ENCODE measurements at places on chromosomes 7 and 10.
A peak's percentile ranks its signal among the peaks of the same experiment; 100 is the strongest.

DNA sequence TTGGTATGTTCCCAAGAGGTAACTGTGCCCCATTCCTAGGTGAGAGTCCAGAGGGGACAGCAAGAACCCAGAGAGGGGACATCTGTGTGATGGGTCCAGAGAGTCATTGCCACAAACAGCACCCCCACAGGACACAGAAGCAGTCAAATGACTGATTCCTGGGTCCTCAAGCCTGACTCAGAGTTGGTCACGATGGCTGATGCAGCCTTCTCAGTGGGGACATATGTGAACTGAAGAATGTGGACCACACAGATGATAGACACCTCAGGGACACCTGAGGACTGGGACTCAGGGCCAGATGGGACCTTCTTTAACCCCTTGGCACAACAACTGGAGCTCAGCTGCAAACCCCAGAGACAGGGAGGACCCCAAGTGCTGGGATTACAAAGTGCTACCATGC lies 96.5 kb downstream of the STRA8 start:
- no peak overlapping the region for H3K27ac ChIP-seq
- DNase-seq, result no peak
- H3K36me3 ChIP-seq, result no peaks in the 10 kb centered on the region
- no peaks in the 10 kb centered on the region for H3K27me3 ChIP-seq
- H3K4me3 ChIP-seq, result no peak overlapping the region

DNA sequence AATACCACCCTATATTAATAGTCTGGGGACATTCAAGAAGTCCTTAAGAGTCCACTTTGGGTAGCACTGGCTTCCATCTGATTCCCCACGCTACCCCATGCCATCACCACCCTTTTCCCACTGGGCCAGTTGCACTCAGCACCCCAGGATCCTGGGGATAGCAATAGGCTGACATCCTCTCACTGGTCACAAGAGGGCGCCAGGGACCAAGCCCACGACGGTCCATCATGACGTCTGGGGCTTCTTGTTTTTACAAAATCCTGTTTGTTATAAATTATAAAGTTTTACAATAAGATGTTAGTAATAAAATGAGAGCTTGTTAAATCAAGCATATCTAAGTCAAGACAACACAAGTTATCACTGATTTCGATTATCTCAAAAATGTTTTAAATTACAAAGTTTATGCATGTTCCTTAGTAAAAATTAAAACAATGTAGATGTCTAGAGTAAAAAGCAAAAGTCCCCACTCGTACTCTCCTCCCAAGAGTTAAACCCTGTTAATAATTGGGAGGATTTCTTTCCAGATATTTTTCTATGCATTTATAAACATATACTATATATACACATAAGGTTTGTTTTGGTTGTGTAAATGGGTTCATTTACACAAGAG lies 15.4 kb downstream of the GPNMB start:
- H3K4me3 ChIP-seq, result no peak overlapping the region
- H3K36me3 ChIP-seq, result no peaks in the 10 kb centered on the region
- H3K4me1 ChIP-seq, result no peaks in the 10 kb centered on the region
- DNase-seq, result peak; percentile 52
- H3K27ac ChIP-seq, result no peak overlapping the region
- H3K27me3 ChIP-seq, result peaks cover 5% of the 10 kb centered on the region

GRCh38 chr10:7234109-7234508 lies 176.7 kb downstream of the SFMBT2 start:
- no peak overlapping the region for H3K4me3 ChIP-seq
- no peaks in the 10 kb centered on the region for H3K27me3 ChIP-seq
- H3K27ac ChIP-seq, result no peak overlapping the region
- no peaks in the 10 kb centered on the region for H3K36me3 ChIP-seq
- no peaks in the 10 kb centered on the region for H3K4me1 ChIP-seq

DNA sequence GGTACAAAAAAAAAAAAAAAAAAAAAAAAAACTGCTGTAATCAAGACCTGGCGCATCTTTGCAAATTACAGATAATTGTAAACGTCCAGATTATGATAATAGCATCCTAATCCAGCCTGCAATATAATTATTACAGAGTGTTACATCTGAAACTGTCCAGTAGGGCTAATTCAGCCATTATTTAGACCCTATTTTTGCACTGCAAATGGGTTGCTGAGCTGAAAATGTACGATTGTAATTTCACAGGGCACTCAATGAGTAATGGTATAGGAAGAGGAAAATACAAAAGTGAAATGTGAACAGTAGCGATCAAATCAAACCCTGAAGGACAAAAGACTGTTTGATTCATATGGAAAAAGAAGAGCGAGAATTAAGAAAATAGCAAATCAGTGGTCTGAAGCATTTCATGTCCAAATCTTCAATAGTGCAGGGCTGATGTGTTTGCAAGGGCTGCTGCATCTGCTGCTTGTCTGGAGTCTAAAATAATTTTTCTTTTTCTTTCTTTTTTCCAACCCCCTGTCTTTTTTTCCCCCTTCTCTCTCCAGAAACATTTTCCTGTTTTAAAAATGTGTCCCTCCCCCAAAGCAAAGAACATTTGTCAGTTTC lies 8.9 kb downstream of the DLX6 start:
- DNase-seq, result no peak
- peaks cover 100% of the 10 kb centered on the region for H3K27me3 ChIP-seq
- no peaks in the 10 kb centered on the region for H3K36me3 ChIP-seq

- H3K27me3 ChIP-seq, result no peaks in the 10 kb centered on the region
- H3K4me1 ChIP-seq, result no peaks in the 10 kb centered on the region
- no peak overlapping the region for H3K4me3 ChIP-seq
- no peaks in the 10 kb centered on the region for H3K36me3 ChIP-seq
- no peak for DNase-seq
Observed at GRCh38 chr10:115948465-115948864, 324.5 kb downstream of the GFRA1 start.

DNA sequence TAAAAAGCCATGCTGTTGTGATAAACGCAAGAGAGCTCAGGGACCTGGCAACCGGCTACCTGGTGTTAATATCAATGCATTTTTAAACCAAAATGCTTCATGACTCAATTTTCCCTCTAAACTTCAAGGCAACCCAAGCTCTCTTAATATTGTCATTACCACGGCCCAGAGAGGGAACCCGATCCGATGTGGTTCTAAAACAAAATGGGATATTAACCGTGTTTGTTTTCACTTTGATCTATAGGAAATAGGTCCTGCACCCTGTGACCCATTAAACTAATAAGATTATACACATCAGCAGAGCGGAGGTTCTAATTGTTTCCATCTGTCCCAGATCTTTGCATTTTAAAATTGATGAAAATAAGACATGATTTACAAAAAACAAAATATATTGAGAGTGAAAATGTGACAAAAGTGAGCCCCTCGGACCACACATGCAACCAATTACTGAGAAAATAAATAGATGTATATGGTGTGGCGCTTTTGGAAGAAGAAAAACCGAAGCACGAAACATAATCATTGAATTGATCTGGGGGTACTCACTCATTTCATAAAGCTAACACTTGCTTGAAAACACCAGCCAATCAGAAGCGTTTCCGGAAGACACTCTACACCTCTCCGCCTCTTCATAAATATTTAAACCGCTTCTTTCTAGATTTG lies 290.3 kb upstream of the NFE2L3 start:
- H3K27me3 ChIP-seq, result peaks cover 96% of the 10 kb centered on the region
- H3K4me1 ChIP-seq, result peaks cover 13% of the 10 kb centered on the region
- H3K27ac ChIP-seq, result peak overlapping the region; percentile 53
- no peaks in the 10 kb centered on the region for H3K36me3 ChIP-seq

DNA sequence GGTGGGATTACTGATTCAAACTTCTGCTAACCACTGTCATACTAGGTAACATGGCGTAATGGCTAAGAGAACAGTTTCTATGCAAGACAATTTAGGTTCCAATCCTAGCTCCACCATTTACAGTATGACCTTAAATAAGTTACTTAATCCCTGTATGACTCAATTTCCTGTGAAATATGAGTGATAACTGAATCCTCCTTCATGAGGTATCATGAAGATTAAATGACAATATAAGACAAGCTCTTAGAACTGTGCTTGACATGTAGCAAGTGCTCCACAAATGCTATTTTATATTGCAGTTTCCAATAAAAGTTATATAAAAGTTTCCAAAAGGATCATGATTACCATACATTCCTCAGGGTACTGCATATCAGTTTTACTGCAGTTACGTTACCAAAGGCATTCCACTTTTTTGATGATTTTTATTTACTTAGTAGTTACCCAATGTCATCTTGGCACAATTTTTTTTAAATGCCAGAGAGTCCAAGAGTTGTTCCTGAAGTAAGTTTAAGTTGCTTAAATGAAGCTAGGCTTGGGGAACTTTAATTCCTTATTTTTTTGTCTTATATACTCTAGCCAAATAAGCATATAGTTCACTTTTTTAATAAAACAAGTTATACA lies 7.1 kb downstream of the DOCK4 start:
- H3K27ac ChIP-seq, result no peak overlapping the region
- no peak overlapping the region for H3K4me3 ChIP-seq
- no peaks in the 10 kb centered on the region for H3K27me3 ChIP-seq
- no peaks in the 10 kb centered on the region for H3K36me3 ChIP-seq
- DNase-seq, result no peak

DNA sequence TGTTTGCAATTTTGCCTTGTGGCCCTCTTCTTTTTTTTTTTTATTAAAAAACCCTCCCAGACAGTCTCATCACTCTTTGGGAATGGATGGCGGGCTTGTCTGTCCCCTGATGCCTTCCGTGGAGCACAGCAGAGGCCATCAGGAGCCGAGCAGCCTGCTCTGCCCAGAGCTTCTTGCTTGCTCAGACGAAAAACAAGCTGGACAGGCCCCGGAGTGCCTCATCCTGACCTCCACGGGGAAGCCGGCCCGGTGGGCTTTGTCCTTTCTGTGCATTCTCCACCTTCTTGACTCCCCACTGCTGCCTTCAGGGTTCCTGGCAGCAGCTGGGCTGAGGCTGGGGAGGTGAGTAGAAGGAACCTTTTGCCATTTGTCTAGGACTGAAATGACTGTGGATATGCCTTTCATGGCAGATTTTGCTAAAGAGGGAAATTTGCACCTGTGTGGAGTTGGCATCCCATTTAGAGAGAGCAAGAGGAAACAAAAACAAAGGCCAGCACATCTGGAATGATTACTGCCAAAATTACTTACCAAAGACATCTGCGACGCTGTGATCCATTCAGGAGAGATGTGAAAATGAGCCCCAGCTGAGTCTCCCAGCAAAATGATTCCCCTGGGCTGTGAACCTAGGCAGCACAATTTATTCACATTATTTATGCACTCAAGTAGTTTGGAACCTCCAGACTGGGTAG lies 108.3 kb downstream of the AOAH start:
- H3K36me3 ChIP-seq, result no peaks in the 10 kb centered on the region
- H3K27ac ChIP-seq, result no peak overlapping the region
- H3K27me3 ChIP-seq, result no peaks in the 10 kb centered on the region
- DNase-seq, result no peak
- no peaks in the 10 kb centered on the region for H3K4me1 ChIP-seq
- H3K4me3 ChIP-seq, result no peak overlapping the region

DNA sequence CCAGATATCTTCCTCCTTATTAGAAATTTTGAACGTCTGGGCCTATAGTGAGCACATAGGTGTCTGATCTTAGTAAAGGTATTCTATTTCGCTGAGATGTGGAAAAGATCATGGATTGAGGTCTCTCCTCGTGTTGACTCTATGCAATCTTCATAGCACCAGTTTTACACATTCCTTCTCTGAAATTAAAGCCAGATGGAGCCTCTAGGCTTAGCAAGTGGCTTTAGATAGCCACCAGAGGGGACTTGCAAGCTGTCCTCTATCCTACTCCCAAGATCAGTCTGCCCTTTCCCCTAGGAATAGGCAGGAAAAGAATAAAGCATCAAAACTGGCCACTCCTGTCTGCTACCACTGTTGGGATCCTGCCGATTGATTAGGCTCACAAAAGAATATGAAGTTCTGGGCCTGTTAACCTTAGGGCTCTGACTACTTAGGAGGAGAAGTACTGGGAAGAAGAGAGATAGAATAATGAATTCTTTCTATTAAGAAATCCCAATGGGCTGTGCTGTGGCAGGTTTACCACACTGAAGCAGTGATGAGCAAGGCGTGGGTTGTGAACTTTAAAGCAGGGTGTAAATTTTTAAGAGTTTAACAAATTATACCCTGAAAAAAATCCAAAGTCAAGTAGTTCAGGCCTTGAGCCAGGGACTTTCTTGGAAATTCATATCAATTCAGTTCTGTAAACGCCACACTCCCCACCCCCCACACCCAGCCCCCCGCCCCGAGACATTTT lies 2.2 kb upstream of the STRIP2 start:
- no peak for DNase-seq
- peaks cover 15% of the 10 kb centered on the region for H3K4me1 ChIP-seq
- peaks cover 32% of the 10 kb centered on the region for H3K27me3 ChIP-seq
- no peak overlapping the region for H3K4me3 ChIP-seq
- H3K27ac ChIP-seq, result no peak overlapping the region

DNA sequence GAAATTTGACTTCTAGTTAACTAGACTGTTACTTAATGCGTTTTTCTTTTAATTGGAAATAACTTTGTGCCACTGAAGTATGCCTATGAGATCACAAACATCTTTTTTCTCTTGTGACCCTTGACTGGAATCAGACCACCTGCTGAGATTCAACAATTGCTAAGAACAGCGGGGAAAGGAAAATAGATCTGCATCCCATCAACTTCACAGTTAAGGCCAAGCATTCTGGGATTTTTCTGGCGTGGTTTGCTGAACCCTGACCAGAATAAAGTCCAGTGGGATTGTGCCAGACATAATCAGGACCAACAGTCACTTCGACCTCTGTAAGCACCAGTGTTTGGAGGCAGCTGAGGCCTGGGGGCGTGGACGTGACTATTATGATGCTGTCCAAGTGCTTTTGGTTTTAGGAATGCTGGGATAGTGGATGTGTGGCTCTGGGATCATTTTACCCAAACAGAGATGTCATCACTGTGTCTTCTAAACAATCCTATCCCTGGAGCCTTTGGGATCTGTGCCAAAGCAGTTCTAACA lies 373.3 kb upstream of the PRKCQ start:
- no peaks in the 10 kb centered on the region for H3K27me3 ChIP-seq
- H3K36me3 ChIP-seq, result no peaks in the 10 kb centered on the region
- H3K4me1 ChIP-seq, result peaks cover 4% of the 10 kb centered on the region
- no peak overlapping the region for H3K4me3 ChIP-seq

DNA sequence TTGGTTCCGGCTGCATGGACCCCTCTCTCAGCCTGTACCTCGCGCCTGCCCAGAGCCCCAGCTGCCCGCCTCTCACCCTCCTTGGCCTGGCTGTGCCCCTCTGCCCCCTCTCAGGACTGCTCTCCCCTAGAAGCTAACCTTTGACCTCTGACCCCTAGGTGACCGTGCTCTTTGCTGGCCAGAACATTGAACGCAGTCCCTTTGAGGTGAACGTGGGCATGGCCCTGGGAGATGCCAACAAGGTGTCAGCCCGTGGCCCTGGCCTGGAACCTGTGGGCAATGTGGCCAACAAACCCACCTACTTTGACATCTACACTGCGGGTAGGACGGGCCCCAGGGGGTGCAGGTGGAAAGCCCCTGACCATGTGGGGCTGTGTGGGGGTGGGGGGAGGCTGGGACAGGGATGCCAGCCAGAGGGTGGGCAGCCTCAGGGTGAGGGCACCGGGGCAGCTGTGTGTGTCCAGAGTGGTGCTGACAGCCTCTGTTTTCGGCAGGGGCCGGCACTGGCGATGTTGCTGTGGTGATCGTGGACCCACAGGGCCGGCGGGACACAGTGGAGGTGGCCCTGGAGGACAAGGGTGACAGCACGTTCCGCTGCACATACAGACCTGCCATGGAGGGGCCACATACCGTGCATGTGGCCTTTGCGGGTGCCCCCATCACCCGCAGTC lies 8.0 kb downstream of the FLNC start:
- no peaks in the 10 kb centered on the region for H3K36me3 ChIP-seq
- DNase-seq, result no peak
- no peak overlapping the region for H3K27ac ChIP-seq

GRCh38 chr7:23658831-23659427 lies 21.1 kb upstream of the FAM221A start:
- no peak for DNase-seq
- no peak overlapping the region for H3K27ac ChIP-seq
- no peak overlapping the region for H3K4me3 ChIP-seq
- no peaks in the 10 kb centered on the region for H3K36me3 ChIP-seq
